GM12865 (cell line): ENCODE measurements at places on chromosomes 13 and 19.

DNA sequence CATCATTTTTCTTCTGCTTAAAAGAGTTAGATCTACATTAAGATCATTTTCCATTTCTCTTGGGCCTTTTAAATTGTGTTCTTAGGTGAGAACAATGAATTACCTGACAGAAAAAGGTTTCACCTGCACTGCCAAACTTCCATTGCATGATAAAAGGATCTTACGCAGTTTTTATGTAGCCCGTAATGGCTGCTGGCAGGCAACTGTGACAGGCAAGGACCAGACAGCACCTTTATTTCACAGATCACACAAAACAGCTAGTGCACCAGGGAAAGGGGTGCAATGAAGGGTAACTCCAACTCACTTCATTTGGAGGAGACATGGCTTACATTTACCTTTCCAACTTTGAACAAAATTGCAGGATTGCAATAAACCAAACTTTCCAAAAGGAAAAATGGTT is 159.8 kb downstream of the SLITRK1 start:
- no peak for DNase-seq

- no peak for DNase-seq
Observed at GRCh38 chr13:98664047-98664446, 87.1 kb upstream of the STK24 start.

- DNase-seq = no peak
Observed at GRCh38 chr19:50629801-50630200, 9.9 kb downstream of the SYT3 start.

- peak; percentile 63 for DNase-seq
Observed at GRCh38 chr19:4534836-4535658, at the start of gene PLIN5. TSS of gene PLIN5 (minus strand) at chr19:4535224. CDS start at chr19:4534074, 1,150 bp downstream.

DNA sequence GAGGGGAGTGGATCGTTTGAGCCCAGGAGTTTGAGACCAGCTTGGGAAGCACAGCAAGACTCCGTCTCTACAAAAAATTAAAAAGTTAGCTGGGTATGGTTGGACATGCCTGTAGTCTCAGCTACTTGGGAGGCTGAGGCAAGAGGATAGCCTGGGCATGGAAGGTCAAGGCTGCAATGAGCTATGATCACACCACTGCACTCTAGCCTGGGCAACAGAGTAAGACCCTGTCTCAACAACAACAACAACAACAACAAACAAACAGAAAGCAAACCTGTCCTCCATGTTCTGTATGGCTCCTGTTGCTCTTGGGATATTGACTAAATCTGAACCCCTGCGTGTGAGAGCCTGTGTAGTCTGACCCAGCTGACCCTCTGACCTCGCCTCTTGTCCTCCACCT is 14.9 kb downstream of the CEBPA start:
- no peak for DNase-seq

DNA sequence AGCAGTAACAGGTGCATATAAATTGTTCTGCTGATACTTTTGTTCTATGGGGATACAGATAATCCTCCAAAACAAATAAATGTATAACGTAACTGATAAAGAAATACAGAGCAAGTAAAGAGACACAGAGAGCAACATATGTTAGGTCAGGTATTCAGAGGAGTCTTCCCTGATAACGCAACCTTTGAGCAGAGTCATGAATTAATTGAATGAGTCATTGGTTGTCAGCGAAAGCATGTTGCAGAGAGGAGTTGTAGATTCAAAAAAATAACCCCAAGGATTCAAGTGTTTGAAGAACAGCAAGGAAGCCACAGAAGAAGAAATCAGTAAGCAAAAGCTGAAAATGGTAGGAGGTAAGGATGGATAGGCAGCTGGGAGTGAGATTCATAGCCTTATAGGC is 245.2 kb downstream of the TBC1D4 start:
- DNase-seq = no peak

DNA sequence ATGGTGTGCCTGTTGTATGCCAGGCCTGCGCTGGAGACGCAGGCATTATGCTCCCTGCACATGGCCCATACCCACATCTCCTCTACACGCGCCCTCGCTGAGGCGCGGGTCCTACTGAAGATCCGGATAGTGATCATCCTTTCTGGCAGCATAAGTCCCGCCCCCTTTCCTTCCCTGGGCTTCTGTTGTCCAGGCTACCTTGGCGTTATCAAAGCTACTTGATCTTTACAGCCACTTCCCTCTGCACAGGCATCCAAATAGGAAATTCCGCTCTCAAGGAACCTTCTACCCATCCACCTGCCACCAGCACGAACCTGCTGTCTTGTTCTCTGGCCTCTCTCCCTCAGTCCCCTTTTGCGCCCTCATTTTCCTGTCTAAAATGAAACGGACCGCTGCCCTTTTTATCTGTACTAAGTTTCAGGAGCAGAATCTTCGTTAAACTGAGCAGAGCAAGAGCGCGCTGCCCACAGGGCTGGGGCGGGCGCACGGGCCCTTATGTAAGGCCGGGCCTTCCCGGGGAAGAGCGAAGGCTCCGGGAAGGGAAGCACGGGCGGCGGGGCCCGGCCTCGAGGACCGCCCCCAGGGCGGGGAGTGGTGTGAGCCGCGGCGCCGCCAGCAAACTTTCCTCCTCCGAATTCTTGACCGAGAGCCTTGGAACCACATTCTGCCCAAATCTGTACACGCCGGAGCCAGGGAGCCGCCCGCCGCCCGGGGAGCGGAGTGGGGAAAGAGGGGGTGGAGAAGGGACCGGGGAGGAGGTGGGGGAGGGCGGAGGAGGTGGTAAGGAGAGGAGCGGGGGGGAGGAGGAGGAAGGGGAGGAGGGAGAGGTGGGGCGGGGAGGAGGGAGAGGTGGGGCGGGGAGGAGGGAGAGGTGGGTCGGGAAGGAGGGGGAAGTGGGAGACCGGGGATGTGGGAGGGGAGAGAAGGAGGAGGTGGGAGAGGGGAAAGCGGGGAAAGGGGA is 920 bp upstream of the UBE2L5 start:
- peak; percentile 68 for DNase-seq

- DNase-seq = no peak
Observed at GRCh38 chr19:38270587-38271167, 6.3 kb downstream of the SPINT2 start.

GRCh38 chr13:104954210-104954609 is 1581.3 kb downstream of the EFNB2 start:
- no peak for DNase-seq

- no peak for DNase-seq
Observed at GRCh38 chr19:55373993-55374757, 2.5 kb upstream of the TMEM190 start.

- DNase-seq = no peak
Observed at GRCh38 chr13:27001705-27002104, 169.9 kb downstream of the USP12 start.

DNA sequence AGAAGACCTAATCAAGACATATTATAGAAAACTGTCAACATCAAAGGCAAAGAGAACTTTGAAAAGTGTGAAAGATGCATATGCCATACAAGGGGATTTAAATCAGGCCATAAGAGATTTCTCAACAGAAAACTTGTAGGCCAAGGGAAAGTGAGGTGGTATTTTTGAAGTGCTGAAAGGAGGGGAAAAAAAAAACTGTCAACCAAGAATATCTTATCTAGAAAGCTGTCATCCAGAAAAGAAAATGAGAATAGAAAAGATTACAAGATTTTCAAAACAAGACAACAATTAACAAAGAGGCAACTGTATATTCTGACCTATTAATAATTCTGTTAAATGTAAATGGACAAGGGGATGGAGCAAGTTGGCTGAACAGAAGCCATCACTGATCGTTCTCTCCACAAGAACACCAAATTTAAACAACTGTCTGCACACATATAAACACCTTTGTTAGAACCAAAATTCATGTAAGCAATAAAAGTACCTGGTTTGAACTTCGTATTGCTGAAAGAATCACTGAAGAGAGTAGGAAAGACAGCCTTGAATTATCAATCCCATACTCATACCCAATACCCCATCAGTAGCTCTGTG is 880.1 kb upstream of the PCDH9 start:
- DNase-seq = no peak

GRCh38 chr13:111184458-111185401 is 69.6 kb downstream of the ARHGEF7 start:
- DNase-seq = peak; percentile 96

GRCh38 chr13:59790626-59791025 is 373.1 kb downstream of the DIAPH3 start:
- no peak for DNase-seq

- peak; percentile 85 for DNase-seq
Observed at GRCh38 chr13:99322297-99323103, 15.3 kb upstream of the GPR183 start.

DNA sequence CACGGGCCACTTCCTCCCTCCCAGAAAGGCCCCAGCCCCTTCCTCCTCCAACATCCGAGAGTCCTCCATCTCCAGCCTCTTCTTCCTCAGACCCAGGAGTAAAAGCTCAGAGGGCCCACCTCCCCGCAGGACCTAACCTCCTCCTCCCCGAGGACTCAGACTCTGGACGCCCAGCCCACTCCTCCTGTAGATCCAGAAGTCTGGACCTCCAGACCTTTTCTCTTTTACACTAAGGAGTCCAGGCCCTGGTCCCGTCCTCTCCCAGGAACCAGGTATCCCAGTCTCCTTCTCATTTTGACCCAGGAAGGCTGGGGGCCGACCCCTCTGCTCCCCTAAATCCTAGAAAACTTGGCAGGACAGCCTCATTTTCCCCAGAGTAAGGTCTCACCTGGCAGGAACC is 1.9 kb upstream of the KLK8 start:
- no peak for DNase-seq

DNA sequence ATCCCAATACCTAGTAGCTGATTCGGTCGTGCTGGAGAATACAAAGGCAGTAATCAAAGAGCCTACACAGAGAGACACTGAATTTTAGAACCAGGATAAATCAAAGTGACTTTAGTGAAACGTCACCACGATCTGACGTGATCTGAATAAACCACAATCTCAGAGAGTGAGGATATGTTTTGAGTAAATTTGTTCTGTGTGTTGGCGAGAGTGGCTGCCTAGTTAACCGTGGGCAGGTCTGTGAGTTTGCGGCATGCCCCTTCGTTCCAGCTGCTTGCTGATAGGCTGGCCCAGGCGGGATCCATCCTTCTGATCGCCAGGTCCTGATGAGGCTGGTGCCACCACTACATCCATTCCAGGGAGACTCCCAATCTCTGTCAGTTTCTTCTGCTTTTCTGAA is 40.4 kb downstream of the LRCH1 start:
- peak; percentile 74 for DNase-seq

DNA sequence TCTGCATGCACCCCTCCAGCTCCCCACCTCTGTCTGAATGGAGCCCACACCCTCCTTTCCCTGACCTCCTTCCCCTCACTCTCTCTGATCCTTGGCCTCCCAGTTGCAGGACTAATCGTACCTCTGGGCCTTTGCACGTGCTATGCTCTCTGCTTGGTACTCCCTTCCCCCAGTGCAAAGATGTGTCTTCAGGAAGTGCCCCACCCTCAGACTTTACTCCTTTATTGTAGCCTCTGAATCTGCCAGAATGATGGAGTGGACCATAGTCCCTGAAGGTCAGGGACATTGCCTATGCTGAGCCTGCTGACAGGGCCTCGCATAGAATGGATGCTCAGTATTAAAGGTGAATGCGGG is 1.3 kb upstream of the JUND start:
- peak; percentile 60 for DNase-seq

DNA sequence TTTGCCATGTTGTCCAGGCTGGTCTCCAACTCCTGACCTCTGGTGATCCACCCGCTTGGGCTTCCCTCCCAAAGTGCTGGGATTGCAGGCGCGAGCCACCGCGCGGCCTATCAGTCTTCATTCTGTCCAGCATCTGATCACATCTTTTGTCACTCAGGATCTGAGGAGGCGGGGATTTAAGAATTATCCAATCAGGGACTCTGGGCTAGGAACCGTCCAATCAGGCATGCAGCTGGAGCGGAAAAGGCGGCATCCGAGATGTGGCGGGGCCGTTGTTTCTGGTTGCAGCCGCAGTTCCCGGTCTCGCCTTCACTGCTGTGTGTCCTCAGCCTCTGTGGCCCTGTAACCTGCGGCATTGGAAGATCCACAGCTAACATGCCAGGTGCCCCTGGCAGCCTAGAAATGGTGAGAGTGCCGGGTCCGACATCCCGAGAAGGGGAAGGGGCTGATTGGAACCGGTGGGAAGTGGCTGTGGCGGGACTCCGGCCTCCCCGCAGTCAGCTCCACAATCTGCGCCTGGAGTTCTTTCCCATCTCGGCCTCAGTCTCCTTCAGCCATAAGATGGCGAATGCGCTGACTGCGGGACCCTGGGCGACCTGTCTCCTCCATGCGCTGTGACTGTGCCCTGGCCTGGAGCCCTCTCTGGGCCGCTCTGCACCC is at the start of gene ZNF729:
TSS of gene ZNF729 (plus strand) at position 291 of the 660 bp plus-strand sequence. CDS start at position 376, 85 bp downstream.
- no peak for DNase-seq

DNA sequence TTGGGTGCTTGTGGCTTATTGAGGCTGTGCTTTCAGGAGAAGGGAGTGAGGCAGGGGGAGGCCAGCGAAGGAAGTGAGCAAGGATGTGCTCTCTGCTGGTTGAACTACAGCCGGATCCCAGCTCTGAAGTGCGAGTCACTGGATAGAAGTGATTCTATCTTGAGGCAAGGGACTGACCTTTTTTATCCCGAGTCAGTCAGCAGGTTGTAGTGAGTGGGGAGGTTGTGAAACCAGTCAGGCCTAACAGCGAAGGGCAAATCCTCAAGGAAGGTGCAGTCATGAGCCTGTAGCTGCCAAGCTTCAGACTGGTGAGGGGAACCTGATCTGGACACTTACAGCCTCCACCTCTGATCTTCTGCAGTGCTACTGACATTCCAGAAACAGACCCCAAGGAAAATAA is 18.6 kb downstream of the SCEL start:
- no peak for DNase-seq

- DNase-seq = no peak
Observed at GRCh38 chr13:99760456-99760855, 211.1 kb downstream of the ZIC5 start.

DNA sequence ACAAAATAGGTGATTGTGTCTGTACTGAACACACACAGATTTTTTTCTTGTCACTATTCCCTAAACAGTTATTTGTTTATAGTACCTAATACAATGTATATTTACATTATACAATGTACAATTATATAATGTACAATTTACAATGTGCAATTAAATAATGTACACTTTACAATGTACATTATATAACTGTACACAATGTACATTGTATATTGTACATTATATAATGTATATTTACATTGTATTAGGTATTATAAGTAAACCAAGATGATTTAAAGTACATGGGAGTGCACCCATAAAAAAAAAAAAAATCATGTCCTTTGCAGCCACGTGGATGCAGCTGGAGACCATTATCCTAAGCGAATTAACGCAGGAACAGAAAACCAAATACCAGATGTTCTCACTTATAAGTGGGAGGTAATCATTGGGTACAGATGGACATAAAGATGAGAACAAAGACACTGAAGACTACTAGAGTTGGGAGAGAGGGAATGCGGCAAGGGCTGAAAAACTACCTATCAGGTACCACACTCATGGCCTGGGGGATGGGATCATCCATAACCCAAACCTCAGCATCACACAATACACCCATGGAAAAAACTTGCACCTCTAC is 68.1 kb downstream of the ABCC4 start:
- no peak for DNase-seq

GRCh38 chr19:18366021-18366435 is 19.9 kb upstream of the GDF15 start:
- no peak for DNase-seq
